ENCODE measurements at places on chromosomes 5 and 9.

- no peak for DNase-seq
Measured at GRCh38 chr9:106468431-106468830, 394.5 kb upstream of the ZNF462 start.

- no peak for DNase-seq
Measured at GRCh38 chr9:111900858-111901612, 4.4 kb downstream of the UGCG start.

GRCh38 chr9:114592356-114592755 lies 4.8 kb downstream of the ATP6V1G1 start:
- DNase-seq: peak; percentile 45

DNA sequence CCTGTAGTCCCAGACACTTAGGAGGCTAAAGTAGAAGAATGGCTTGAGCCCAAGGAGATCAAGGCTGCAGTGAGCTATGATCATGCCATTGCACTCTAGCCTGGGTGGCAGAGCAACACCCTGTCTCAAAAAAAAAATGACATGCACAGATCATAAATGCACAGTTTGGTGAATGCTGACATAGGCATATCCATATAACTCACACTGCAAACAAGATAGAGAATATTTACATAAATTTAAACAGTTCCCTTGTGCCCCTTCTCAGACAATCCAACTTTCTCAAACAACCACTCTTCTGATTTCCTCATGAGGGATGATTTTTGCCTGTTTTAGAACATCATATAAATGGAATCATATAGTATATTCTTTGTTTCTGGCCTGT lies 88.7 kb upstream of the CAST start:
- DNase-seq: no peak

GRCh38 chr5:171272996-171273970 lies 35.8 kb upstream of the TLX3 start:
- no peak for DNase-seq

- DNase-seq: no peak
Measured at GRCh38 chr9:126303488-126303887, 23.1 kb upstream of the MVB12B start.

GRCh38 chr9:546797-547223 lies 294.7 kb upstream of the DMRT1 start:
- peak; percentile 89 for DNase-seq

DNA sequence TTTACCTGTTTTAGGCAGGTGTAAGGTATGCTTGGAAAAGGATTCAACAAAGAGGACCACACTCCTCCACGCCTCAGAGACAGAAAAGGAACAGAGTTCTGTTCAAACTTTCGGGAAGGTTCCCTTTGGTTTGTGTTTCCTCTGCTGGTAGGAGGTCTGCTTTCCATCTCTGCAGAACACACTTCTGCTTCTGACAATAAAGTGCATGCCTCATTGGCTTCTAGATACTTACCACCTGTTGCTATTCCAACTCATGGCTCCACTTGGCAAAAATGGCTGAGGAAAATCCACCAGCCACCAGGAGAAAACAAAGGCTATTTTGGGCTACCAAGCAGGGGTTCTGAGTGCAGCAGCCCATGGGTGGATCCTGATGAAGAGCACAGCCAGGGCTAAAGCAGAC lies 112.7 kb downstream of the NRG2 start:
- DNase-seq: no peak

DNA sequence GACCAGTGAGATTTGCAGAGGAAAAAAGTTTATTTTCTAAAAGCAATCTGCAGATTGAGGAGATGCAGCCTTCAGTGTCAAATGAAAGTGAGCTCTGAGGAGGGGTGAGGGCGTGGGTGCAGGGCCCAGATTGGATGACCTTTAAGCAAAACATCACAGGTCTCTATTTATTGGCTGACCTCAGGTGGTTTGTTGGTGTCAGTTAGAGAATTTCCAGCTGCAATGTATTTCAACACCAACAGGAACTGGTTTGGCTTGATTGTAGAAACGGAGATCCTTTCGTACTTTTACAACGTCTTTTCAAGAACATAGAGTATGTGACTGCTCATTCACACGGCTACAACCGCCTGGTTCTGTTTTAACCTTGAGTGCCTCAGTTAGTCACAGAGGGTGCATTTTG lies 1069.1 kb downstream of the EFNA5 start:
- no peak for DNase-seq

DNA sequence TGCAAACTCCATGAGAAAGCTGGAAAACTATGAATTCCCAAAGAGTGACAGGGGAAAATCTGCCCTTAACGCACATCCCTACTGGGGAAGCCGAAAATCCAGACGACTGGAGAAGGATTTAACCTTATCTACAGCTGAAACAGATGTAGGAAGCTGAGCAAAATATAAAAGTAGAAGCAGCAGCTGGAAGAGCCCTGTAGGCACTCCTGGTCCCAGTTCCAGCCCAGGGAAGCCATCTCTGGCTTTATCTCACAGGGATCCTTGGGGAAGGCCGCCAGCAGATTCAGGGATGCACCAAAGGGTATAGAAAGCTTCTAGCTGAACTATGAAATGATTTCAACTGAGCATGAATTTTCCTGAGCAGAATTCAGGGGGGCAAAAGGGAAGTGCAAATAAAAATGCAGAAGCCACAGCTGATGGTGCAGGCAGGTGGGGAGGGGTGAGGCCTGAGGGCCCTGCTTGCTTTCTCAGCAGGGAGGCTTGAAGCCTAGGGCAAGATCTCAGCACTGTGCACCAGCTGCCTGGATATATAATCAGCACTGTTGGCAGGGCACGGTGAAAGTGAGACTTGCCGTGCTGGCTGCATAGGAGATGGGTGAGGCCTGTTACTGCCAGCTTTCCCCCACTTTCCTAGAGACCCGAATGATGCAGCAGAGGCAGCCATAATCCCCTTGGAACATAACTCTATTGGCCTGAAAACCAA lies 2019.5 kb upstream of the NUDT12 start:
- no peak for DNase-seq

GRCh38 chr5:114255260-114255659 lies 106.6 kb upstream of the KCNN2 start:
- DNase-seq: no peak

GRCh38 chr5:156076912-156077311 lies 250.1 kb upstream of the SGCD start:
- no peak for DNase-seq

DNA sequence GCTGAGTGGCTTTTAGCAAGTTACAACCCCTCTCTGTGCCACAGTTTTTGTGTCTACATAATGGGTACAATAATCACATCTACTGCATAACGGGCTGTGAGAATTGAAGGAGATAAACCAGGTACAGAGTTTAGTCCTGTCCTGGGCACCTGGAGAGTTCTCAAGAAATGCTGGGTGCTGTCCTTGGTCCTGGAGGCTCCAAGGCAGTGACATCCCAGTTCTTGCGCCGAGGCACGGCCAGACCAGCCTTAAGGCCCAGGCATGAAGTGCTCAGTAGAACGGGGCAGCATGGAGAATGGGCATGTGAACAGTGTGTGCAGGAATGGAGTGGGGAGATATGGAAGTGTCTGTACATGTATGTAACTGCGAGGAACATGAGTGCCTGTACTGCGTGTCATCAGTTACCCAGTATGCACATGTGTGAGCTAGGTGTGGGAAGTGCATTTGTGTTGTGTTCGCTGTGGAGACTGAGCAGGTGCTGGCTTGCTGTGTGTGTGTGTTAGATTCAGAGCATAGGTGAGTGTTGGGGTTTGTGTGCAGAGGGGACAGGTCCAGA lies 6.3 kb upstream of the UNC5A start:
- no peak for DNase-seq

GRCh38 chr9:89431930-89432725 lies 65.8 kb downstream of the SEMA4D start:
- no peak for DNase-seq

- no peak for DNase-seq
Measured at GRCh38 chr5:117734056-117734455, 1159.4 kb upstream of the SEMA6A start.

All from pons (tissue), 1 donor.